ENCODE measurements at places on chromosomes 2 and 18.

DNA sequence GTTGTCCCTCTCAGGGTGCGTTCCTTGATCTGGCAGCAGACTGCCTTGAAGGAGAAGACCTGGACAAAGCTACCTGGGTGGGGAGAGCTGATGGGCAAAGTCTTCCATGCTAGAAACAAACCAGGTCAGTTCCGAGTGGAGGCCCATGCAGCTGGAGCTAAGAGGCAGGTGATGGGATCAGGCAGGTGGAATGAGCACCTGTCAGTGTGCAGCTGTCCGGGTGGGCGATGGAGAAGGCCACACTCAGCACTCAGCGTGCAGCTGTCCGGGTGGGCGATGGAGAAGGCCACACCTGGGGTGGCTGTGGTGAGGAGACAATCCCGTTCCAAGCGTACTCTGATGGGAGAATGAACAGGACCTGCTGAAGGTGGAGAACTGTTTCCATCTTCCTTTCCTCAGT is 237.3 kb upstream of the MYT1L start:
- DNase-seq = no peak

DNA sequence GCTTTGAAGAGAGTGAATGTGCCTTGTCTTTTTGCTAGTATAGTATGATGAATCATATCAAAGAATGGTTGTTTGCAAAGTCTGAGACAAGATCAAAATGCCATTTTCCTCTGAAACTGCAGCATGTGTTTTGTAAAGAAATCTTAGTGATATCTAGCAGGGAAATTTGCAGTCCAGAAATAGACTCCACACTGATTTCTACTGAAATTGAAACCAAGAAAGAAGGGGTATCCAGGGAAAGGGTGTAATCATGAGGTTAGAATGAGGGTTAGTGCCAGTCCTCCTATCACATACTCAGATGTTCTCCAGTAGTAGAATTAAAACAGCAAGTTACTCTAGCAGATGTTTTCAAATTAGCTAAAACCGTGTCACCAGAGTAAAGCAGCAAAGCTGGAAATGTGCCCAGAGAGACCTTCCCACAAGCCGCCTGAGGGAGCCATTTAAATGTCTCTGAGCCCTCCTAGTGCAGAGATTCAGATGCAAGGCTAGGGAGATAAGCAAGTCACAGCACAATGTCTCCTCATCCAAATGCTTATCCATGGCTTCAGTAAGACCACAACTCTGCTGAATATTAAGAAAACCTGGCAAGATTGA is 4.9 kb downstream of the DLGAP1 start:
- no peak for DNase-seq

DNA sequence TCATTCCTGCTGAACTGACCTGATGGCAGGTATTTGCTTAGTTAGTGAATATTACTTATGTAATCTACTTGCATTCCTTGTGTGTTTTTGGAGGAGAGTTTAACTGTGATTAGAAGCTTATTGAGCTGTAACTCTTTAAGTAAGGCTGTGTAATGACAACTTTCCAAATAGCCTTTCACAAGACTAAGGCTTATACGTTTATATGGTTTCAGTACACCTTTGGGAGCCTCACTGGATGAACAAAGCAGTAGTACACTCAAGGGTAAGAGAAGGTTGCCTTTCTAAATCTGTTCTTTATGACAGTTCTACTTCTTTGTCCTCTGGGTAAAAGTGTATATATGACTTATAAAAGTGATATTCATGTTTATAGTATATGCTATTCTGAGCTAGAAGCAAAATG is 4.3 kb downstream of the ITPRID2 start:
- DNase-seq = no peak

- DNase-seq = no peak
Observed at GRCh38 chr2:39000552-39000951, 110.9 kb downstream of the ARHGEF33 start.

- no peak for DNase-seq
Observed at GRCh38 chr18:25164211-25164847, 187.6 kb downstream of the ZNF521 start.

Measured in HS-5 (cell line).